ENCODE measurements at places on chromosomes 2 and 18.

GRCh38 chr18:22282311-22283115 is 113.1 kb downstream of the GATA6 start:
- DNase-seq: no peak

- DNase-seq: no peak
Observed at GRCh38 chr2:25514043-25514637, 159.2 kb downstream of the DTNB start.

DNA sequence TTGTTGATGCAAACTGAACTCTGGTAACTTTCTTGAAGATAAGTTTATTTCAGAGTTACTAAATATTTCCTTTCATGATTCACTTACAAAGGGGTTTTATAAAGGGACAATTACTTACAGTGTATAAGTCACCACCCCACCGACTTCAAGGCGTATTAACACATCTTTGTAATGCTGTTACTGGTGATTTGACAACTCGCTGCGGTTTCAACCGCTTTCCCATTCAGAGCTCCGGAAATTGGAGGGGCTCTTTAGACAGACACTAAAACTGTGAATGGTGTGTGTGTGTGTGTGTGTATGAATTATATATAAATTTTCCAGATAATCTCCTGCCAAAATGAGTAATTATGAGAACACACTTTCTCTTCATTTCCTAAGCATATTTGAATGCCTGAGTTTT is 4.9 kb downstream of the TM4SF20 start:
- DNase-seq: no peak

DNA sequence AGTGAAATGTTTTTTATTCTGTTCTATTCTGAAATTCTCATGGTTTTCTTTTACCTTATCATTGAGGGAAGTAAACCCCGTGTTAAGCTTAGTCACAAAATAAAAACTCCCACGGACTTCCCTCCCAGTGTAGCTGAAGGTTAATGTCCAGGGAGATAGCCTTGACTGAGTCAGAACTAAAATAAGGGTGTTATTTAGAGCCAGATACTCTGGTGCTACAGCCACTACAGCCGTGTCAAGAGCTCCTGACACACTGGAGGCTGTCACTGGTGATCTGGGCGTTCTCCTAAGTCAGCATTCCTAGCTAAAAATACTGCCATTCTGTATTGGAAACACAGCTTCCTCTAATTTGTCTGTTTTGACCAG is 82.0 kb upstream of the RANBP2 start:
- no peak for DNase-seq

DNA sequence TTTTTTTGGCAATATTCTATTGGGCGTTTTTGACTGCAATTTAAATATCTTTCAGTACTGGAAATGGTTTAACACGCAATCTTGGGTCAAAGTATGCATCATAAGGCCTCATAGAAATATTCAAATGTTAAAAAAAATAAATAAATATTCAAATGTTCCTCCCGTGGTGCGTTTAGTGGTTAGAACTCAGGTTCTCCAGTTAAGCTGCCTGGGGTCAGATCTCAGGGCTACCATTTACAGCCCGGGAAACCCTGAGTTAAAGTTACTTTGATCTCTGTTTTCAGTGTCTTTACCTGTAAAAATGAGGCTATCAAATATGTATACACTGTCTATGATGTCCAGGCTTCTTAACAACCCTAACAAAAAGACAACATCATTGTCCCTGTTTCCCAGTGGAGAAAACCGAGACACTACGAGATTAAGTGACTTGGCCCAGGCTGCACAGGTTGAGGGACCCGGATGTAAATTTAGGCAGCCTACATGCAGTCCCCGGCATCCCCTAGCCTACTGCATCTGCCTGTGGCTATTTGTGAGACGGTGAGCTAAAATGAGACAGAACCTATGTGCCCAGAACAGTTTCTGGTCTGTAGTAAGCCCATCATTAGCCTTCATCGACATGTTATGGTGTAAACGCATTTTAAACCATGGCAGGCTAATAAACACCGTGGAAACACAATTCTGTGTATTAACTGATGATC is 1.7 kb downstream of the FHL2 start:
- DNase-seq: no peak

DNA sequence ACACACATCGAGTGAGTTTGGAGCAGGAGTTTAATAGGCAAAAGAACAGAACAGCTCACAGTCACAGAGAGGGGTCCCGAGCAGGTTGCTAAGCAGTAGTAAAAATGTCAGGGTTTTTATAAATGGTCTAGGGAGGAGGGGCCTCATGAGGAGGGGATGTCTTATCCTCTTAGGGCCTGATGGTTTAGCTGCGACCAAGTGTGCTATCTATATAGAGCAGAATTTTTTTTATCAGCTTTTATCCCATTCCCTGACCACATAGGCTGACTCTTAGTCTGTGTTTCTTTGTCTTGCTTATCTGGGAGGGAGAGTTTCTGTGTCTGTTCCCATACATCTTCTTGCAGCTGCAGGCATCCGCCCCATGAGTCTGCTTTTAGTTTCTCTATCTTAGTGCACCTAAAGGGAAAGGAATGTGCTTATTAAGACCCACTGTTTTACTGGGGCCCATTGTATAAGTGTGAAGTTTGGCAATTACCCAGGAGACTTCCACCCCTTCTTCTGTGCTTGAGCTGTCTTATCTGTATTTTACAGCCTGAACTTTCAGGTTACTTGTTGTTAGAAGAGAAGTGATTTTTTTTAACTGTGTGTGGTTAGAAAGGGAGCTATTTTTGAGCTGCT is 30.4 kb upstream of the GMCL1 start:
- no peak for DNase-seq

GRCh38 chr2:98580656-98581284 is 27.5 kb downstream of the COA5 start:
- no peak for DNase-seq

- DNase-seq: peak; percentile 58
Observed at GRCh38 chr2:64654063-64654811, 524 bp upstream of the SERTAD2 start.

DNA sequence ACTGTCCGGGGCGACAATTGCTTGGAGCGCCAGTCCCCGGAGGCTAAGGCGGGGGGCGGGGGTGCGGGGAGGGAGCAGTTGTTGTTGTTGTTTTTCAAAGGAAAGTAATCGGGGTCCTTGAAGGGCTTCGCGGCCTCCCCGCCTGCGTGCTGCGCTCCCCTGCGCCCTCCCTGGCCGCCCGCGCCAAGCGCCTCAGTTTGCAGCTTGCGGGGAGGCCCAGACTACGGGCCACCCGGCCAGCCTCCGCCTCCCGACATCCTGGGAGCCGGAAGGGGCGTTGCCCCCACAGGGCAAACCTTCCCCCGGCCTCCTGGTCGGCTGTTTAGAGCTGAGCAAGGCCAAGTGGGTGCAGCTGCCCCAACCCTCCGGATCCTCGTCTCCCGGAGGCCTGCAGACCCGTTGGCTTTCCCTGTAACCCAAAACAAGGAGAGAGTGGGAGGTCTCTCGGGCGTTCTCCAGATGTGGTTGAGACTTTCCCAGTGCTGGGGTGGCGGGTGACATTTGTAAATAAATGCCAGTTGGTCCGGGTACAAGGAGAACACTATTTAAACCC is 3.7 kb upstream of the SIX3 start:
- no peak for DNase-seq

- no peak for DNase-seq
Observed at GRCh38 chr18:12989397-12990122, 1.6 kb upstream of the CEP192 start.

GRCh38 chr2:101644842-101645383 is 52.6 kb upstream of the MAP4K4 start:
- no peak for DNase-seq

- no peak for DNase-seq
Observed at GRCh38 chr2:11568436-11568835, 34.6 kb downstream of the GREB1 start.

DNA sequence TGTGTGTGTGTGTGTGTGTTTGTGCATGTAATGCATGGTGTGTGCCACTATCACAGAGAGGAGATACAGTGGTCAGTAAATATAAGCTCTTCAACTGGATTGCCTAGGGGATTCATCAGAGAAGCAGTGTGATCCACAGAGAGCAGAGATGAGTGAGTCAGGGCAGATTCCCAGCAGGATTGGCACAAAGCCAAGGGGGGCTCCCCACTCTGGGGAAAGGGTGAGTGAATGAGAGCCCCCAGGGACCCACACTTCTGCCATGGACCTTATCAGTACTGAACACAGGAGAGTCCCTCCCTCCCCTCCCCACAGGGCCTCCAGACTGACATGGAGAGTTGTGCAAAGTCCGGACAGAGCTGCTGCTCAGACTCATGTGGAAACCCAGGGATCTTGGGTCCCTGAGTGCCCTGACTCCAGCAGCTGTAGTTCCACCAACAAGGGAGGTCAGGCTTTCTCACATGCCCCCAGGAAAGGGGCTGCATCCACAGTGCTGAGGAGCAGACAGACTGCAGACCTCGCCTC is 748.8 kb downstream of the NR4A2 start:
- DNase-seq: no peak

- peak; percentile 52 for DNase-seq
Observed at GRCh38 chr18:27599202-27599829, 414.2 kb upstream of the CHST9 start.

- no peak for DNase-seq
Observed at GRCh38 chr18:74768096-74768495, 170.4 kb downstream of the ZNF407 start.

DNA sequence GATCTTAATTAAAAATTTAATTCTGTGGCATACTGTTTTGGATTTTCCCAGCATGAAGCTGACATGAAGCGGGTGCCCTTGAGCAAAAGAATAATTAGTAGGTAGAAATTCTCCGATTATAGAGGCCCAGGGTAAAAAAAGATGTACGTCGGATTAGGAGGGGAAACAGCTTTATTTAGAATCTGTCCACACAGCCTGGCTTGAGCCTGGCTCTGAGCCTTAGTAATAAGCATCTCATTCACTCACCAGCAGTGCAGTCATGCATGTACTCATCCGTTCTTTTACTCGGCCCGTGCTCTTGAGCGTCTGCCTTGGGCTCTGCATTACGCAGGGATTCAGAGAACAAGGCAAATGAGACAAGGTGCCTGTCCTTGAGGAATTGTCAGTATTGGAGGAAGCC is 219.3 kb downstream of the AGAP1 start:
- DNase-seq: no peak

GRCh38 chr2:12702168-12703121 is 14.3 kb upstream of the TRIB2 start:
- DNase-seq: peak; percentile 71

DNA sequence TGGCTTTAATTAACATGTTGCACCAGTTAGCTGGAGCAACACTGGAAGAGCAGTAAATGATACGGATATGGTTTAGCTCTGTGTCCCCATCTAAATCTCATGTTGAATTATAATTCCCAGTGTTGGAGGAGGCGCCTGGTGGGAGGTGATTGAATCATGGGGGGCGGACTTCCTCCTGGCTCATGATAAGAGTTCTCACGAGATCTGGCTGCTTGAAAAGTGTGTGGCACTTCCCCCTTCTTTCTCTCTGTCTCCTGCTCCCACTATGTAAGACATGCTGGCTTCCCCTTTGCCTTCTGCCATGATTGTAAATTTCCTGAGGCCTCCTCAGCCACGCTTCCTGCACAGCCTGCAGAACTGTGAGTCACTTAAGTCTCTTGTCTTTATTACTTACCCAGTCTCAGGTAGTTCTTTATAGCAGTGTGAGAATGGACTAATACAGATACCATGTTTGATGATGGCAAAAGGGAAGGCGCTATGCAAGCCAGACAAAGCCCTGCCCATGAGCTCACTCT is 963.6 kb downstream of the SOCS6 start:
- DNase-seq: no peak

DNA sequence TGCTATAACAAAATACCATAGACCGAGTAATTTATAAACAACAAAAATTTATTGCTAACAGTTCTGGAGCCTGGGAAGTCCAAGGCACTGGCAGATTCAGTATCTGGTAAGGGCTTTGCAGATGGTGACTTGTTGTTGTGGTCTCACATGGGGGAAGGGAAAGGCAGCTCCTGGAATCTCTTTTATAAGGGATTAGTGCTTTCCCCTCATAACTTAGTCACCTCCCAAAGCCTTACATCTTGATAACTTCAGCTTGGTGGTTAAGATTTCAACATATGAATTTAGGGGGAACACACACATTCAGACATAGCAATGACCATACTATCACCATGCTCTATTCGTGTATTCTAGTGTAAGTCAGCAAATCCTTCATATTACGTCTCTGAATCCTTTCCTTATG is 447.6 kb upstream of the TCF4 start:
- DNase-seq: no peak

DNA sequence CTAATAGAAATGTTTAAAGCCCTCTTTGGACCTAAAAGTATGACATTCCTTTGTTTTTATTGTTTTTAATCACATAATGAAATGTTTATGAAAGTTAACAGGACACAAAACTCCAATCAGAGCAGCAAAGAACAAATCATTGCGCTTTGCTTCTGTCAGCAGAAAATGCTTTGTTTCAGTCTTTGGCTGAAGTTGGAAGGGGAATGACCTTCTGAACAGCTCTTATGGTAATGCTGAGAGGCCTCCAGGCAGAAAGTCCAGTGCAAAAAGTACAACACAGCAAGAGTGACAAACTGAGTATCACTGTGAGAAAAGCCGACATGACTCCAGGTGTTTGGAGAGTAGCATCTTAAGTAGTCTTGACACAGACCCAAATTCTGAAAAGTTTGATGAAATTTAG is 147.7 kb upstream of the SP5 start:
- no peak for DNase-seq

- DNase-seq: no peak
Observed at GRCh38 chr18:26159353-26159752, 25.7 kb downstream of the PSMA8 start.

DNA sequence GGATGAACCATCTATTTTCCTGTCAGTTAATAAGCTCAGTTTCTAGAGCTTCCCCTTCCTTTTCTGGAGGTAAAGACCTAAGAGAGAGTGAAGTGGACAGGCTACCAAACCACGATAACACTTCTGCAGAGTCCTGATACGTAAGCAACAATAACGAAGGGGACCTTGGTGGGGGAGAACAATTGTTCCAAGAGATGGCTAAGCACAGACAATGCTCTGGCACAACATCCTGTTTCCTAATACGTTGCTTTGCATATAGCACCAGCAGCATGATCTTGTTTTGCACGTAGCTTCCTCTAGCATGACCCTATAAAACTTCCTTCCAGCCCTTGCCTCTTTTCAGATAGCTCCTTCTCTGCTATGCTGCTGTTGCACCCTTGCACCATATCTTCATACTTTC is 247.3 kb downstream of the RAD51AP2 start:
- no peak for DNase-seq

DNA sequence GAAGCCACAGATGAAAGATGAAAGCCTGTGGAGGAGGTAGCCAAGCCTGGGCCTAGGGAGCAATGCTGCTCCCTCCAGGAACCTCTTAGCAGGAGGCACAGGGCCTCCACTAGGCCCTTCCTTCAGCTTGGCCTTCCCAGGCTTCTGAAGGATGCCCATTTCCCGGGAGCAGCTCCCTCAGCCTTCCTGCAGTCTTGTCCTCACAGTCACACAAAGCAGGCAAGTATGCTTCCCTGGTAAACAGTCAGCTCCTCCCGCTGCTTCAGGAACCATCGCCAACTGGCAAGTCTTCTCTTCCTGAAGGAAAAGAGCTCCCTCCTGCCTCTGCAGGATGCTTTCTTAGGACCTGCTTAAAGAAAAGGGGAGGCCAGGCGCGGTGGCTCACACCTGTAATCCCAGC is 53.2 kb downstream of the SMAD7 start:
- DNase-seq: no peak
